ENCODE measurements at places on chromosomes 4 and X.

DNA sequence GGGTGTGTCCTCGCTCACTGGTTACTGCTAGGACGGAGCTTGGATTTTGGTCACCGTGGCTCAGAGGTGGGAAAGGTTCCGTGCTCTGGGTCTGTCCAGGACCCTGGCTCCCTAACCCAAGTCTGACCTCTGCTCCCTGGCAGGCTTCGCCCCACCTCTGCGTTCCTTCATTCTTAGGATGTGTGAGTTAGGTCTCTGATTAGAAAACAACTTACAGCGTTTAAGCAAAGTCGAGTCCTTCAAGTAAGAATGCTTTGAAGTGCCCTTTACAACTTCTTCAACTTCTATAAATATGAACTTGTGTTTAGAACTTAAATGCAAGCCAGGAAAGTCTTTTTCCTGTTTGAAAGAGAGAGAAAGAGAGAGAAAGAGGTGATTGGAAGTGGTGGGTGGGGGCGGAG, 891 bp downstream of the TLR2 start:
- DNase-seq = no peak

DNA sequence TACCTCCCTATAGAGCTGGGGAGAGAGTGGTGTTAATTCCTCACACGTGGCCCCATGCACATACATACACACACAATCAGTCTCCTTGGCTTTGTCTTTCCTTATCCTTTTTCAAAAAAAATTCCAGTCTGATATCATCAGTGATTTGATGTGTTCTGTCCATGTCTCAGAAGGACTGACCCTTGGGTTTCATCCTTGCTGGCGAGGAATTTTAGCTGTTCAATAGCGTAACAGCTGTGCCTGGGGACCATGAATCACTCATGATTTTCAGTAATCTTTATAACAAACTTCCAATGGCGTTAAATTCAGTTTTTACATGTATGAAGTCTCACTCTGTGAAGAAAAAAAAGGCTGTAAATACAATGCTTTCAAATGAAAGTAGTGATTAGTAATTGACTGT, 204.6 kb downstream of the RBMX2 start:
- no peak for DNase-seq

GRCh38 chr4:54093324-54094240, 6.4 kb upstream of the GSX2 start:
- no peak for DNase-seq

DNA sequence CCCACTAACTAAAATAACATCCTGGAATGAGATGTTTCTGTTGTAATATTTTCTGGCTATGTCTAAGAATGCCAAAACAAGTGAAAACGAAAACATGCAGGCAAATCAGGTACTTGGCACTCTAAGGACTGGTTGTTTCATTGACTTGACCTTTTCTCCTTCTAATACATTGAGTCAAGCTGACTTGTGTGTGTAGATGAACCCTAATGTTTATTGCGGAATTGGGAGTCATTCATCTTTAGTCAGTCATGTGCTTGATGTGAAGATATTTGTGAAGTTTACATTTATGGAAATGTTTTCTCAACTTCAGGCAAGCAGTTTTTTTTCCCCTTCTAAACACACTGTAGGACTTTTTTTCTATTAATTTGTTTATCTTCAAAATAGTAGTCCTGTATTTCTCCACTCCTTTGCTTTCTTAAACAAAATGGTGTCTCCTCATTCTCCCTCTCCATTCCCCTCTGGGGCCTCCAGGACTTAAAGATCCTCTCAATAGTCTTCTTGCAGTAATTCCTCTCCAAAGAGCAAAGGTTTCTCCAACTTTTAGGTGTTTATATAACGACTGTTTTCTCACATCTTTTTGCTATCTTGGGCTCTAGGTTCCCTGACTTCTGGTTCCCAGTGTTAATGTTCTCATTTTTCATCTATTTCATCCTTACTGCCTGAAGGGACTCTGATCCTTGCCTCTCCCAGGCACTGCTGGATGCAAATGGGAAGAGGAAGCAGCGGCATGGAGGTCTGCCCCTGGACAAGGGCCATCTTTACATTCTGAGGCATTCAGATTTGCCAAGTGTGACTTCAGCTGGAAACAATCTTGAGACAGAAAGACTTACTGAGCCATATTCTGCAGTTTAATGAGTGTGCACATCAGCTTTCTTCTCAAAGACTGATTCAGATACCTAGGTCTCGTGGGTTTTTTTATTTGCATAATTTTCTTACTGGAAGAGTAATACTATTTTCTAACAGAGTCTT, 166.4 kb downstream of the ARHGAP6 start:
- DNase-seq = no peak

GRCh38 chrX:114015966-114016365, 567.9 kb upstream of the HTR2C start:
- no peak for DNase-seq

DNA sequence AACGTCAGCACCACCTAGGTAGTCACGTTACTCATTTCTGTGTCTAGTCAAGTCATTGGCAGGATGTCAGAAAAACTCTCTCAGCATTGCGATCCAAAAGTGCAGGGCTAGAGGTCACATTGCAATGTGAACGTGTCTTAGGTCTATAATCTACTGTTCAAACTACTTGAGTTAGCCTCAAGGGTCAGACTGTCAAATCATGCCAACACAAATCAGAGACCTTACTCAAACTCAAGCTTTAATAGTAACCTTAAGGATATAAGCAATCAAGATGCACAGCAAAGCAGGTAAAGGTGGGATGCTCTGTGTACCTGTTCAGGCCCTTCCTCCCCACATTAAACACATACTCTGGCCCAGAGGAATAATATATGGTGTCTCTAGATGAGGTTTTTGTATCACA, 114.4 kb upstream of the NOCT start:
- no peak for DNase-seq

- no peak for DNase-seq
Measured at GRCh38 chr4:15428611-15429010, 778 bp downstream of the C1QTNF7 start.

GRCh38 chr4:141210168-141210567, 10.5 kb upstream of the ZNF330 start:
- no peak for DNase-seq

- DNase-seq = no peak
Measured at GRCh38 chrX:24859211-24859841, 156.4 kb downstream of the ARX start.

GRCh38 chr4:119032921-119033685, 102.5 kb upstream of the MYOZ2 start:
- no peak for DNase-seq

DNA sequence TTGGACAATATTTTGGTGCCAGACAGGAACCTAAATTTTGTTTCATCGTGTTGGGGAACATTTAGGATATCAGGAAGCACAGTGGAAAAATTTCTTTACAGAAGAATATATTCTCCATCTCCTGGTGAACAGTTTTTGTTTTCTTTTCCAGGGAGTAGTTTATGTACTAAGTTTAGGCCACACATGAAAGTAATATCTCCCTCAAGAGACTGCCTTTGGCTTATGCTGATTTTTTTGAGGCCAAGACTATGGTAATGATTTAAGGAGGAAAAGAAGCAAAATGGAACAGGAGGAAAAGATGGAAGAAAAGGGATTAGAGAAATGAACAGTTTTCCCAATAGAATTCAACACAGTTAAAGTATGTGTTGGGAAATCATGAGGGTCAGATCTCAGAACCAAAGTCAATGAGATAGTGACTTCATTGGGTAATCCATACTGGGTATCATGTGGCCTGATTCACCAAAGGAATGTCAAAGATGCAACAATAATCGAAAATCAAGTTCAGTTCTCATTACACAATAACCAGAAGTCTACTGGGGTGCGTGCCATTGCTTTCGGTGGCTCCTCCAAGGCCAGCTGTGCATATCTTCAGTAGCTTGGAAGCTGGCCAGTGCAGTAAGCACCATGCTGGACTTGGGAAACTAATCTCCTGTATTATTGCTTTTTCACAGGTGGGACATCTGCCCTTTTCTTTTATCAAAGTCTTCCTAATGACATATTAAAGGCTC, 234.8 kb downstream of the COL25A1 start:
- no peak for DNase-seq

- DNase-seq = no peak
Measured at GRCh38 chrX:131277543-131278136, 11.5 kb downstream of the IGSF1 start.

DNA sequence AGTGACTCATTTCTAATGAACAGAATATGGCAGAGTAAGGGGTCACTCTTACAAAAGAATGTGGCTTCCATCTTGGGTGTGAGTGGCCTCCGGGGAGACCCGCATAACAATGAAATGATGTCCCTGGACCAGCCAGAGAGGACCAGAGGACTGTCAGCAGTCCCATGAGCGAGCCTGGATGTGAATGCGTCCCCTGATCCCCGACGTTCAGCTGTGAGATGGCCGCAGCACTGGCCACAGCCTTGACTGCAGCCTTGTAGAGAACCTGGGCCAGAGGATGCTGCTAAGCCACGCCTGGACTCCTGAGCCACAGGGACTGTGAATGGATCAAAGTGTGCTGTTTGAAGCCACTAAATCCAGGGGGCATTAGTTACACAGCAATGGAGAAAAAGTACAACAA, 53.8 kb downstream of the MTNR1A start:
- DNase-seq = no peak

DNA sequence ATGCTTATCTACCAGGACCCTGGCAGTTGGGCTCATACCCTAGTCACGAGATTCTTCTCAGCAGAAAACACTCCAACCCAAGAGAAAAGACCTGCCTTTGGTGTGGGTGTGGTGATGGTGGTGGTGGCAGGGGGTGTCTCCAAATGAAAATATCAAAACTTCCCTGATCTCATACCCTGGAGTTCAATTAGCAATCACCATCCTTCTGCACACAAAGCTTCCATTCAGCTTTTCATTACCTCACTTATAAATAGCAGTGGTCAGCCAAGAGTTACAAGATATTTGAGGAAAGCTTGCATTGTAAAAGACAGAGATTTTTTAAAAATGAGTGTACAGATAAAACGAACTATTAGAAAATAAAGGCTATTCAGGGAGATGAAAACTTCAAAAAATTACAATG, 580.8 kb upstream of the MAGEB2 start:
- no peak for DNase-seq

- no peak for DNase-seq
Measured at GRCh38 chrX:20300822-20301221, 34.1 kb upstream of the RPS6KA3 start.

- DNase-seq = no peak
Measured at GRCh38 chr4:176601124-176601523, 191.6 kb downstream of the VEGFC start.

DNA sequence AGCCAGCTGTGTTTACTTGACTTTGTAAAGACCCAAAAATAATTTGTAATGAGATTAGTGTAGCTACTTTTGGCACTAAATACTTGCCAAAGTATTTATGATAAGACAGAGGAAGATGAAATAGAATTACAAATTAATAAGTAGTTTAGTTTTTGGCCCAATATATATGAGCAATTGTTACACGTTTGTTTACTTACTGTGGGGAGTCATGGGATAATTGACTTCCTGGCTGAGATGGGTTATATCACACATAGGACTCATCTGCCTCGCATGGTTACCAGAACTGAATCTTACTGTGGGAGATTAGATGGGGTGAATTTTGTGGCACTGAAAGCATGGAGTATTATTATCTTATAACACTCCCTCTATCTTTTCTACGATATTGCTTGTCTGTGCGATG, 66.6 kb downstream of the INTS12 start:
- DNase-seq = no peak

DNA sequence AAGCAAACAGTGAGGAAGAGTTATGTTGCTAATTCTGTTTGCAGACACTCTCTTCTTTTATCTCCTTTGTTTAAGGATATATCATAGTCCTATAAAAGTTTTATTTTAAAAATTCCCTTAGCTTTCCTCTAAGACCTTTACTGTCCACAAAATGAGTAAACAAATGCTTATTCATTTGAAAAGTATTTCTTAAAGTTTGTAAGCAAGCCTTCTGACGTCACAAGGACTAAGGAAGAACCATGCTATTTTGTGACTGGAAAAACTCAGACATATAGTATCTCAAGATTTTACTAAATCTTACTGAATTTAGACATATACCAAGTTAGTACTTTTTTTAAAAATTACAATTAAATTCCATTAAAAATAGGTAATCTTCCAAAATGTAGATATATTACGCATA, 5.2 kb upstream of the RBMXL3 start:
- no peak for DNase-seq

GRCh38 chrX:149456476-149457245, 48.4 kb downstream of the IDS start:
- DNase-seq = no peak

GRCh38 chr4:64014647-64015046, 394.6 kb downstream of the TECRL start:
- DNase-seq = no peak

GRCh38 chrX:30153175-30153880, 62.0 kb upstream of the MAGEB2 start:
- DNase-seq = no peak

- DNase-seq = no peak
Measured at GRCh38 chr4:150250998-150251651, 172.9 kb downstream of the DCLK2 start.

DNA sequence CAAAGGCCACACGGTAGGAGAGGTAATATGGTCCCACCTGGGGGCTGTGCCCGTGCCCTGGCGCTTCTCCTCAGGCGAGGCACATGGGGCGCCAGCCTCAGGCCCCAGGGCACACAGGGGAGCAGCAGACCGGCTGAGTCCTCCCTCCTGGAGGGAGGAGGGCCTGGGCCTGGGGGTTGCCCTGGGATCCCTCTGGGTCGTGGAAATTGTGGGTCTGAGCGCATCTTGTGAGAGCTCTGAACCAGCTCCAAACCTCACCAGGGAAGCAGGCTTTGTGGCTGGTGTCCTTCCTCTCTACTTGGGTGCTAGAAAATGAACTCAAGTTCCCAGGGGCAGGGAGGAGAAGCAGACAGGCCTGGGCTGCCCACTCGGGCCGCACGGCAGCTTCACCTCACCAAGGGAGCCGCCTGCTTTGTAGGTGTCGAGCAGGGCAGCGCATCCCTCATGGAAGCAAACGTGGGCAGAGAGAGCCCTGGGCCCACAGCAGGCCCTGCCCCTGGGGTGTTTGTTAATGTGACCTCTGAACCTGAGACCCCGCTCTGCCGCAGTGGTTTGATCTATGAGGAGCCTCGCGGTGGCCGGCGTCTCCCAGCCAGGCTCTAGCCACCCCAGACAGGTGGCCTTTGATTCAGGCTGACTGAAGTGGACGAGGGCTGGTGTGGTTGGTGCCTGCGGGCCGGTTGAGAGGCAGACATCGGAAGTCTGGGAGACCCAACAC, 10.8 kb downstream of the HTRA3 start:
- no peak for DNase-seq

DNA sequence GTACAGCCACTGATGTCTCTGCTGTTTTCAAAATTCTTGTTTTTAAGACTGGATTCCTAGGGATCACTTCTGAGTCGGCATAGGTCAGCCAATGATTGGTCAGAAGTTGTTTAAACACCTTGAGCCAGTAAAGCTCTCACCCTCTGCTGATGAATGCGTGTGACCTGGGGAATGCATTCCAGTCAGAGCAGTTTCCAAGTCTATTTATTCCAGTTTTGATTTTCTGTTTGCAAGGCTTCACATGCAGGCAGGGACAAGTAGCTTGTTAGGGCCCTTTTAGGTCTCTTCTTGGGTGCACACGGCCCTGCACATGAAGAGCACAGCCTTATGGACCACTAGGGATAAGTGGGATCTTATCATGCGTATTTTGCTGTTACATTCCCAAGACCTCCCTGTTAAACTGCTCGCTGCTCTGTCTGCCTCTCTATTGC, 47.0 kb downstream of the KLHL15 start:
- no peak for DNase-seq

- DNase-seq = no peak
Measured at GRCh38 chrX:43345166-43345565, 310.9 kb upstream of the MAOA start.

- DNase-seq = no peak
Measured at GRCh38 chrX:85243155-85243554, 424 bp downstream of the SATL1 start.

- no peak for DNase-seq
Measured at GRCh38 chr4:3276986-3277385, 15.8 kb upstream of the RGS12 start.

GRCh38 chr4:66929748-66930147, 615.6 kb downstream of the CENPC start:
- no peak for DNase-seq

All from immature natural killer cell (primary cell).